ENCODE measurements at places on chromosomes 2 and 18. TPM values are rescaled to one million over a fixed set of nuclear protein-coding genes. Genes with fewer than 3 reads are reported as not detected.

The HOXD9 gene
- 3.9 TPM for total RNA-seq

The TEKT4 gene
- total RNA-seq = not detected

The MAPRE2 gene
- total RNA-seq = 117 TPM

The FSIP2 gene
- 0.16 TPM for total RNA-seq

The SNED1 gene
- total RNA-seq = 22.1 TPM

The ATG9A gene
- total RNA-seq = 62.2 TPM

The CFC1 gene
- total RNA-seq = not detected

The INHBB gene
- 1.8 TPM for total RNA-seq

The CRYGC gene
- not detected for total RNA-seq

The C2orf66 gene
- total RNA-seq = 0.27 TPM

The PTH2R gene
- total RNA-seq = not detected

The TNFRSF11A gene
- 11.1 TPM for total RNA-seq

The PJVK gene
- 1.4 TPM for total RNA-seq

The TCF7L1 gene
- total RNA-seq = 13.2 TPM

The NAT8 gene
- total RNA-seq = not detected

The ZAP70 gene
- not detected for total RNA-seq

The GMPPA gene
- total RNA-seq = 39.1 TPM

The CAVIN2 gene
- 171 TPM for total RNA-seq

The DSG1 gene
- not detected for total RNA-seq

The UGT1A4 gene
- total RNA-seq = not detected

The GPR55 gene
- total RNA-seq = not detected

The FRZB gene
- 0.09 TPM for total RNA-seq

The SP140L gene
- 21.4 TPM for total RNA-seq

The PLB1 gene
- 0.80 TPM for total RNA-seq

The GALNT5 gene
- not detected for total RNA-seq

The MTCL1 gene
- 36.7 TPM for total RNA-seq

The PLEK gene
- 0.11 TPM for total RNA-seq

The FZD7 gene
- total RNA-seq = 0.29 TPM

The EPB41L3 gene
- total RNA-seq = 154 TPM

The MPP4 gene
- total RNA-seq = 7.6 TPM

The UGT1A5 gene
- not detected for total RNA-seq

The MRPL33 gene
- 97.4 TPM for total RNA-seq

The ST8SIA5 gene
- 0.62 TPM for total RNA-seq

The UBE2E3 gene
- total RNA-seq = 89.2 TPM

The FEV gene
- not detected for total RNA-seq

Measured in endothelial cell of umbilical vein (primary cell).